Activated naive CD8-positive, alpha-beta T cell treated with anti-CD3 and anti-CD28 coated beads, Interleukin-2, amount 50 U/mL, for 24 hours (primary cell): ENCODE measurements at places on chromosomes 6 and 20.

GRCh38 chr6:31968326-31968725, 3.6 kb downstream of the DXO start:
- no peak for DNase-seq

GRCh38 chr6:108526739-108527174, 34.0 kb upstream of the FOXO3 start:
- DNase-seq: no peak

DNA sequence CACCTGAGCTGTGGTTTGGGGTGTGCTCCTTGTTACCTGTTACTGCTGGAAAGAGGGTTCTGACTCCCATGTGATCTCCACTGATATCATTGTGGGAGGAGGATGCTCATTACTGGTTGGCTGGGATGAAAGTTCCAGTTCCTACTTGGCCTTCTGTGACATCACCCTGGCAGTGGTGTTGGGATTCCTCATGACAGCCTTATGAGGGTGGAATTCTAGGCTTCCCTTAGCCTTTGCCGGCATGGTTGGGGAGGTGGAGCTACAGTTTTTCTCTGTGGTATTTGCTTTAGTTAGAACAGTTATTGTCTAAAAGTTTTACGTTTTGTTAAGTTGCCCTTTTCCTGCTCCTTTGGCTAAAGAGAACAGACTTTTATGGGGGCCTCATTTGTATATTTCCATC, 112.1 kb downstream of the AFG1L start:
- DNase-seq: no peak

GRCh38 chr20:11676630-11677287, 240.9 kb upstream of the BTBD3 start:
- DNase-seq: peak; percentile 15

DNA sequence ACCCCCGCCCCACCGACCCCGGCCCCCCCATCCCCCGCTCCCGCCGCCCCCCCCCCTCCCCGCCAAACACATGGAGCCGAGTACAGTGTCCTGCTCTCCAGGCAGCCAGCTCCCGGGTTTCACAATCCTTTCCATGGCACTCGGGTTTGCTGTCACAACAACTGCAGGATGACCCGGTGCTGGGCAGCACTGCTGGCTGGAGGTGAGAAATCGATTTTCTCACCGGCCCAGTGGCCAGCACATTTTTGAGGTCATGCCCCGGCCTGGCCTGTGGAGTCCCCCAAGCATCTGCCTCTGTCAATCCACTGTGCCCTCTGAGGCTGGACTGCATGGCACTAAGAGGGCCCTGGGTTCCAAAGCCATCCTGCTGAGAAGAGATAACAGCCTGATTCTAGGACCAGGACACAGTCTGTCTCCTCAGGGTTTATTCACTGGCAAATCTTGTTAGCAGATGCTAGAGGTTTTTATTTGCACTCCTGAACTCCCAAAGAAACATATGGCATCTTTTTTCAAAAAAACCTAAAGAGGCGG, 129.5 kb downstream of the NFATC2 start:
- DNase-seq: no peak

DNA sequence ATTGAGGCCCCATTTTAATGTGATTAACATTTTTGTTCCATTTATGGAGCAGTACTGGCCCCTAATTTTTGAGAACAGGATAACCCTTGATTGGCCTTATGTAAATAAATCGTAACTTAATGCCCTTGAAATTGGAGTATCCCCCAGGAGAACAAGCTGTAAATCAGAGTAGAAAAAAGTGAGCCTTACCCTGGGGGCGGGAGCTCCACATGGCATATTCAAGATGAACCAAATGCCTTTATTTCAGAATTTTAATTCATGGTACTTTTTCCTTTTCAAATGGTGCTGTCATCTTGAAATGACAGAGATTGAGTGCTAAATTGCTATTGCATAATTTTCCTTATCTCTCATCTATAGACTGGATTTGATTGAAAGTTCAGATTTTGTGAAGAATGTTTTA, 809.5 kb upstream of the FLRT3 start:
- DNase-seq: no peak

GRCh38 chr6:12381587-12381986, 91.4 kb downstream of the EDN1 start:
- no peak for DNase-seq

GRCh38 chr6:15110726-15111354, 135.0 kb upstream of the JARID2 start:
- DNase-seq: no peak

- no peak for DNase-seq
Measured at GRCh38 chr6:23775127-23775526, 350.9 kb upstream of the NRSN1 start.

DNA sequence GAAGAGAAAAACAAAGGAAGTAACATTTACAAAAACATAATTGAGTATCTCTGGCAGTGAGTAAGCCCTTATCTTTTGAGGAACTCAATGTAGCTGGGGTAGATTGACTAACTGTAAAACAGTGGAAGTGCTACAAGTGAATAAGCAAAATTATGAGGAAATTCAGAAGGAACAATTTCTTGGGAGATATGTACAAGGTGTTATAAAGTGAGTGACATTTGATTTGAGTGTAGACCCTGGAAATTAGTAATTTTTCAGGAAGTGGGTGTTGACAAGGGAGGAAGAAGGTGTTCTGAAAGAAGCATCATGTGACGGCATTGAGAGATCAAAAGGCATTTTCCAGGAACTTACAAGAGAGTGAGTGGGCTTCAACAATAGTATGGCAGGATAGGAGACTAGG, 22.2 kb downstream of the XRN2 start:
- no peak for DNase-seq

GRCh38 chr20:51042657-51043247, 19.8 kb upstream of the KCNG1 start:
- DNase-seq: no peak

- DNase-seq: no peak
Measured at GRCh38 chr20:47627540-47627939, 125.9 kb downstream of the NCOA3 start.

DNA sequence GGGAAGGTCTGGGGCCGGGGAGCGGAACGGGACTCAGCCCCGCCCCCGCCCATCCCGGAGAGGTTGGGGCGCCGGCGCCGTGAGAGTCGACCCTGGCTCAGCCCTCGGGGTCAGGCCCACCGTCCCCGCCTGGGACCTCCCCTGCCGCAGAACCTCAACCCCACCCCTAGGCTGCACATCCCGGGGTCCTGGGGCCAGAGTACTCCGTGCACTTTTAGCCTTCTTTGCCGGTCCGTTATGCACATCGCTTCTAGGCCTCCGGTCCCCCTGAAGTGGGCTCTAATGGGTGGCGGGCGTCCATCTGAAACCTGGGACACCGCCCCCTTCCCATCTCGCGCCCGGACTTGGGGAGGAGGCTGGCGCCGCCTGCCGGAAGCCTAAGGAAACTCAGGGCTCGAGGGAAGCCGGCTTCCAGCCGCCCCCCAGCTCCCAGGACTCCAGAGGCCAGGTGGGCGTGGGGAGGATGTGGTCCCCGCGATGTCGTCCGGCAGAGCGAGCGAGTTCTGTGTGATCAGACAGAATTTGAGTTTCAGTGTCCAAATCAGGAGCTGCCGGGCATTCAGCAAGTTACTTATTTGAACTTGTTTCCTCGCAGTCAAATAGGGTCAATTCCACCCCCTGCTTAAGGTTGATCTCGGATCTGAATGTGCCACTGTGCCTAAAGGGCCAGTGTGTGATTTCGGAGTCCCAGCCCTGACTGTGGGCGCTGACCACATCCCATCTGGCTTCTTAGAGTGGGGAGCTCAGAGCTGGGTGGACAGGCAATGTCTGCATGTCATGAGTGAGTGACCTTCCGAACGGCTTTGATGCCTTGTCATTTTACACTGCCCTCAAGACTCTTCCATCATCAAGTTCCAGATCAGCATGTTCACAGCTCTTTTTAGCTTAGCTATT, 47.6 kb downstream of the CPXM1 start:
- peak; percentile 53 for DNase-seq

GRCh38 chr20:47306755-47307370, 49.6 kb downstream of the ZMYND8 start:
- no peak for DNase-seq

DNA sequence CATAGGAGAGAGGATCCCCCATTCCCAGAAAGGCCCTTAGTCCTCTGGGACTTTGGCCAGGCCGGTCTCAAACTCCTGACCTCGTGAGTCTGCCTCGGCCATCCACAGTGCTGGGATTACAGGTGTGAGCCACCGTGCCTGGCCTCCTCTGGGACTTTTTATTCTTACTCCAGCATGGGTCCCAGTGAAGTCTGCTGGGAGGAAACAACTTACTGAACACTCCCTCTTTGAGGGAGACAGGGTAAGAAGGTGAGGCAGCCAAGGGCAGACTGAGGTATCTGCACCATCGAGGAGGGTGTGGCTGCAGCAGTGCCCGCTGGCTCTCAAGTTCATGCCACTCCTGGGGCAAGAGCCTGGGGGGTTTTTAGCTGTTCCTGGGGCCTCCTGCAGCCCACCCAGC, 2.4 kb downstream of the BAK1 start:
- DNase-seq: no peak

DNA sequence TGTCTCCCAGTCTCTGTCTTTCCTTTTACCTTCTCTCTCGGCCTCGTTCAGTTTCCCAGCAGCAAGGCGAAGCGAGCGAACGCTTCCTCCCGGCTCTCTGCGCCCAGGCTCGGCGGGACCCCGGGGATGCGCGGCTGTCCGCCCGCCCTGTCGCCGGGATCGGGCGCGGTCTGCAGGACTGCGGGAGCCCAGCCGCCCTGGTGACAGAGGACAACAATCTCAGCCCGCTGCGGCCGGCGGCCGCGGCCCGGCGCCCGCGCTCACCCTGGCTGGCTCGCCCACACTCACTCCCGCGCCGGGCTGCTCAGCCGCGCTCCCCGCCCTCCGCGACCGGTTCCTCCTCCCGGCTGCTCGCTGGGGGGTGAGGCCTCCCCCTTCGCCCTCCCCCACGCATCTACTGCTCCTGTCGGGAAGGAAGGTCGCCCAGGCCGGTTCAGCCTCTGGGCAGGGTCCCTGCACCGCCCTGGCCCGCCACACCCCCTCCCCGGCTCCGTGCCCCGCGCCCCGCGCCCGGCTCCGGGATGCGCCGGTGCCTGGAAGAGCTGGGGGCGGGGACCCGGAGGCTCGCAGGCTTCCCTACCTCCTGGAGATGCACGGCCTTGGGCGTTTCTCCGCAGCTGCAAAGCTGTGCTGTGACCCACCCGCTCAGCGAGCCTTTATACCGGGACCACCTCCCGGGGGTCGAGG, 410 bp downstream of the SYNE1 start:
- no peak for DNase-seq

DNA sequence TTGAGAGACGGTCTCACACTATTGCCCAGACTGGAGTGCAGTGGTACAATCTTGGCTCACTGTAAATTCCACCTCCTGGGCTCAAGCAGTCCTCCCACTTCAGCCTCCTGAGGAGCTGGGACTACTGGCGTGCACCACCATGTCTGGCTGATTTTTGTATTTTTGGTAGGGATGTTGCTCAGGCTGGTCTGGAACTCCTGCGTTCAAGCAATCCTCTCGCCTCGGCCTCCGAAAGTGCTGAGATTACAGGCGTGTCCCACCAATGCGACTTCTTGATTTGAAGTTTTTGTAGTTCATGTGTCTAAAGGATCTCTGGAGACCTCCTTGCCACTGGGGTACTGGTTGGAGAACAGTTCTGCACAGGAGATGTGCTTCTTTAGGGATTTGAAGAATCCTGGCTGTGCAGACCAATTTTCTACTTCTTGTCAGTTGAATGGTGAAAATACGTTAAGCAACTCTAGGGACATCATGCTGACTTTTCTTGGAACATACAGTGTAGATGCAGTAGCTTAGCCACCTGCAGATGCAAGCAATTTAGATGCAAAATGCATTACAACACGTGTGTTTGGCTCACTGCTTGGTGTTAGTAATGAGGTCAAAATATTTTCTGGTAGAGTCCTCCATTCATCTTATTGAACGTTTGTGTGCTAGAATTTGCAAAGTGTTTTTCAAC, 28.2 kb downstream of the SYTL3 start:
- DNase-seq: no peak

DNA sequence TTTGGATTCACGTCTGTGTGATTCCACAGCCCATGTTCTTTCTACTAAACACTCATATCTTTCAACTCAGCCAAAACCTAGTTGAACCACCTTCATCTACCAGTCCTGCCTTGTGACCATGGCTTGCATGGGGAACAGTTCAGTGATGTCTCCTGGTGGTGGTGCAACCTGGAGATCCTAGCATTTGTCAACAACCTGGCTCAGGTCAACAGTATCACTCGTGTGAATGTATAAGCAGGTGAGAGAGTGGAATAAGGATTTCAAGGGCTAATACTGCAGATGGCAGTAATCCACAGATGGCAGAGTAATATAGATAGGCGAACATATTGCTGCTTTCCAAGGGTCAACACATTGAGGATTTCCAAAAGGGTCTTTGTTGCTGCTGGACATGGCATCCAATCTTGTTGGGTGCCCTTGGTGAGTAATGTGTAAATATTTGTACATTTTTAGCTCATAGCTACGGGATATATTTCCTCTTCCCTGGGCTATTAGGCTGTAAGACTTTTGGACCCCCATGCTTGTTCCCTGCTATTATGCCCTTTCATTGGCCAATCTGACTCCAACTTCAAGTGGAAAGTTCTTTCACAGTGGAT, 13.4 kb downstream of the PBOV1 start:
- DNase-seq: no peak

DNA sequence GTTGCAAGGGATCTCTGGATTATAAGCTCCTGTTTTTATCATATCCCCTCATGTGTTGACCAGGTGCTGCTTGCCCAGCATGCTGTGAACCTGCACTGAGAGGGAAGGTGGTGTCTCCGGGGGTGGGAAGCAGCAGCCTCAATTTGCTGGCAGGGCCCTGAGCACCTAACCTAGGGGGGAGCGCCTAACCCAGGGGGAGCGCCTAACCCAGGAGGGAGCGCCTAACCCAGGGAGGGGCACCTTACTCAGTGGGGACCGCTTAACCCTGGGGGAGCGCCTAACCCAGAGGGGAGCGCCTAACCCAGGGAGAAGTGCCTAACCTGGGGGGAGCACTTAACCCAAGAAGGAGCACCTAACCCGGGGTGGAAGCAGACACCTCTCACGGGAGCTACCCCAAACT, 83.3 kb upstream of the QKI start:
- no peak for DNase-seq
